A549 treated with CORT108297 at 1 μM for 4 hours (cell line): ENCODE measurements at places on chromosomes 2 and 18. TPM values are rescaled to one million over a fixed set of nuclear protein-coding genes. Genes with fewer than 3 reads are reported as not detected.

EPB41L3 gene
- 0.21 to 0.74 TPM (median 0.23 TPM) in 5 replicates for total RNA-seq

VWC2L gene
- total RNA-seq, result not detected in 5 replicates

SLC11A1 gene
- total RNA-seq, result 0.15 to 0.41 TPM (median 0.28 TPM) in 5 replicates

EFHD1 gene
- total RNA-seq, result 1.9 to 2.9 TPM (median 2.5 TPM) in 5 replicates

G6PC2 gene
- total RNA-seq, result not detected in 5 replicates

REG3A gene
- not detected in 5 replicates for total RNA-seq

CCDC178 gene
- not detected in 5 replicates for total RNA-seq

SLC66A3 gene
- total RNA-seq, result 32.7 to 40.5 TPM (median 38.8 TPM) in 5 replicates

PLB1 gene
- 1.1 to 2.0 TPM (median 1.8 TPM) in 5 replicates for total RNA-seq

COX5B gene
- 267 to 330 TPM (median 317 TPM) in 5 replicates for total RNA-seq

PMAIP1 gene
- 11.1 to 15.0 TPM (median 13.2 TPM) in 5 replicates for total RNA-seq

SERPINB13 gene
- total RNA-seq, result not detected in 5 replicates

LOXL3 gene
- total RNA-seq, result 0.22 to 0.37 TPM (median 0.33 TPM) in 5 replicates

RBMS1 gene
- total RNA-seq, result 51.4 to 65.7 TPM (median 61.2 TPM) in 5 replicates

ZNF385B gene
- 0.20 to 0.21 TPM in 2 of 5 replicates, not detected in the others for total RNA-seq

MEP1B gene
- total RNA-seq, result 0.06 to 0.14 TPM (median 0.07 TPM) in 3 of 5 replicates, not detected in the others

C2orf72 gene
- 5.5 to 8.2 TPM (median 6.4 TPM) in 5 replicates for total RNA-seq

ALPG gene
- 0.12 to 0.22 TPM (median 0.16 TPM) in 5 replicates for total RNA-seq

POTEJ gene
- total RNA-seq, result not detected in 5 replicates

CXCR2 gene
- total RNA-seq, result 0.03 to 0.05 TPM in 2 of 5 replicates, not detected in the others

IL36G gene
- total RNA-seq, result not detected in 5 replicates

TEX261 gene
- 74.9 to 85.9 TPM (median 81.9 TPM) in 5 replicates for total RNA-seq

GPR39 gene
- 8.3 to 9.9 TPM (median 9.3 TPM) in 5 replicates for total RNA-seq

NAT8 gene
- not detected in 5 replicates for total RNA-seq

CDH19 gene
- total RNA-seq, result 0.62 to 1.8 TPM (median 1.1 TPM) in 5 replicates

C1QL2 gene
- 0.06 to 0.20 TPM (median 0.07 TPM) in 5 replicates for total RNA-seq

SLC19A3 gene
- total RNA-seq, result 2.4 to 3.5 TPM (median 2.6 TPM) in 5 replicates

SCN3A gene
- total RNA-seq, result 0.01 TPM in 2 of 5 replicates, not detected in the others

GLB1L gene
- total RNA-seq, result 5.1 to 7.2 TPM (median 7.0 TPM) in 5 replicates

ZNG1B gene
- total RNA-seq, result 39.2 to 50.0 TPM (median 40.4 TPM) in 5 replicates

GULP1 gene
- 31.7 to 47.3 TPM (median 38.4 TPM) in 5 replicates for total RNA-seq

MAP2 gene
- 0.36 to 0.82 TPM (median 0.47 TPM) in 5 replicates for total RNA-seq

UBXN2A gene
- 18.2 to 23.2 TPM (median 19.8 TPM) in 5 replicates for total RNA-seq

FSIP2 gene
- not detected in 5 replicates for total RNA-seq

ITPRIPL1 gene
- not detected in 5 replicates for total RNA-seq

PLEK gene
- not detected in 5 replicates for total RNA-seq

PPP4R1 gene
- 39.7 to 42.5 TPM (median 40.0 TPM) in 5 replicates for total RNA-seq

ROCK2 gene
- total RNA-seq, result 21.0 to 31.6 TPM (median 26.3 TPM) in 5 replicates

MC5R gene
- 0.06 TPM in 1 of 5 replicates, not detected in the others for total RNA-seq

SKOR2 gene
- not detected in 5 replicates for total RNA-seq

LIMS4 gene
- 0.29 to 1.3 TPM (median 0.87 TPM) in 5 replicates for total RNA-seq

PTGR3 gene
- 9.8 to 17.3 TPM (median 16.0 TPM) in 5 replicates for total RNA-seq

DPP4 gene
- total RNA-seq, result 0.36 to 0.73 TPM (median 0.54 TPM) in 5 replicates

GYPC gene
- total RNA-seq, result not detected in 5 replicates

GCA gene
- total RNA-seq, result 5.4 to 7.0 TPM (median 5.9 TPM) in 5 replicates
